Immature natural killer cell (primary cell): ENCODE measurements at places on chromosomes 1 and 21. TPM values are rescaled to one million over a fixed set of nuclear protein-coding genes. Genes with fewer than 3 reads are reported as not detected.

ATAD3C gene
- 4.0 TPM for polyA plus RNA-seq

DNA sequence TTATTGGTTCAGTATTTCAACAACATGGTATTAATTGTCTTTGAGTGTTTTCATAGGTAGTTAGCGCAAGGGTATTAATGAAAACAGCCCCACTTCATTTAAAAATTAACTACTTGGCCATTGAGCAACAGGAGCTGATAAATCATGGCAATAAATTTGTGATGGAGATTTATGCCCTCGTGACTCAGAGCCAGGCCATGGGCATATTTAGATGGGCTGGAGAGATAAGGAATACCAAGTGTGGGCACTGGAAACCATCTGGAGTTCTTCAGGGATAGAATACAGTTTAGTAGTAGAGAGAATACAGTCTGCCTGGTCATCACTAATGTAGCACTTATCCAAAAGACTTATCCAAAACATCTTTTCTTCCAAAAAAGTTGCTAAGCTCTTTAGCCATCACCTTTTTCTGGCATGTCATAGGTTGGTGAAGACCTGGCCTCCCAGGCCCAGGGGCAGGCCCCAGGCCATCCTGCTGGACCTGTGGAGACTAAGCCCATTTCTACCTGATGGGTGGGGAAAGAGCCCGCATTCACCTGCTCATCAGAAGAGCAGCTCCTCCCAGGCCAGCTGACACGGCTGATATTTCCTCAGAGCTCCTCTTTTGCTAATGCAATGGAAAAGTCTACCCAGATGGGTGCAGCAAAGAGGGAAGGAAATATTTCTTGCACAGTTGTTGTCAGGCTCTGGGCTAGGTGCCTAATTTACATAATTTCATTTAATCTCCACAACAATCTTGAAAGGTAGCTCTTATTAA lies 238.0 kb downstream of the TM2D1 start:
- H3K36me3 ChIP-seq: no peaks in the 10 kb centered on the region
- H3K4me1 ChIP-seq: no peaks in the 10 kb centered on the region
- H3K4me3 ChIP-seq: no peak overlapping the region
- H3K27me3 ChIP-seq: no peaks in the 10 kb centered on the region
- DNase-seq: no peak
- no peak overlapping the region for H3K27ac ChIP-seq

GRCh38 chr21:38833117-38833516 lies 27.4 kb downstream of the ETS2 start:
- H3K4me3 ChIP-seq: no peak overlapping the region
- peaks cover 9% of the 10 kb centered on the region for H3K4me1 ChIP-seq
- no peak for DNase-seq
- no peak overlapping the region for H3K27ac ChIP-seq

GRCh38 chr1:55052221-55053142 lies 13.1 kb downstream of the PCSK9 start:
- no peaks in the 10 kb centered on the region for H3K36me3 ChIP-seq
- H3K4me1 ChIP-seq: no peaks in the 10 kb centered on the region
- no peak overlapping the region for H3K4me3 ChIP-seq
- no peaks in the 10 kb centered on the region for H3K27me3 ChIP-seq
- DNase-seq: no peak

DNA sequence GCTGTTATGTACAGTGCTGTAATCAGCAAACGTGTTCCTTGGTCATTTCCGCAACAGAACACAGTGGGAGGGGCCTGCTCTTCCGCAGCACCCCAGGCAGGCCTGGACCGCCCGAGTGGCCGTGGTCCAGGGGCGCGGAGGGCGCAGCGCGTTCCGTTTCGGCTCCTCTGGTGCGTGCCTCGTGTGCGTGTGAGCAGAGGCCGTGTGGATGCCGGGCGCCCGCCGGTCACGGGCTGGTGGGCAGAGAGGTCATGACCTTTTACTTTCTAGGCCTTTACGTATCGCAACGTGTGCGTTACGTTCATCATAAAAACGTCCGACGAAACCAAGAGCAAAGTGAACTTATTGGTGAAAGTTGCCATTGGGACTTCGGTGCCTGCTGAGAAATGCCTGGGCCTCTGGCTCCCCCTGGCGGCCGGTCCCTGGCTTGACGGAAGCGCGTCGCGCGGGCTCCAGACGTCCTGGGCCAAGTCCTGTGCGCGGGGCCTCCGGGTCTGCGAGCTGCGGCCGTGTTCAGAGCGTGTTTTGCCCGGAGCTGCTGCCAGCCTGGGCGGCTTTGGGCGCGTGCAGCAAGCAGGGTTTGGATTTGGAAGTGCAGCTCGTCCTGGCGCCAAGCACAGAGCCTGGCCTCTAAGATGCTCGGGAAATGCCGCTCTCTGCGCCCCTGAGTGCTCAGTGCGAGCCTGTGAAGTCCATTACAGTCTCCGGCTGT lies 34.4 kb downstream of the COL18A1 start:
- DNase-seq: peak; percentile 78
- H3K36me3 ChIP-seq: no peaks in the 10 kb centered on the region
- H3K27me3 ChIP-seq: peaks cover 2% of the 10 kb centered on the region
- H3K4me1 ChIP-seq: peaks cover 4% of the 10 kb centered on the region
- peak overlapping the region; percentile 74 for H3K27ac ChIP-seq

GRCh38 chr1:100461222-100461621 lies 76.7 kb upstream of the GPR88 start:
- peaks cover 27% of the 10 kb centered on the region for H3K4me1 ChIP-seq
- H3K4me3 ChIP-seq: no peak overlapping the region
- H3K36me3 ChIP-seq: no peaks in the 10 kb centered on the region

RGS13 gene
- polyA plus RNA-seq: 0.16 TPM

- H3K27me3 ChIP-seq: peaks cover 3% of the 10 kb centered on the region
- no peak for DNase-seq
- H3K4me3 ChIP-seq: no peak overlapping the region
- H3K27ac ChIP-seq: no peak overlapping the region
- no peaks in the 10 kb centered on the region for H3K4me1 ChIP-seq
These were observed 121.0 kb upstream of the TSPAN2 start for GRCh38 chr1:115210302-115210711.

CFAP410 gene
- polyA plus RNA-seq: 30.0 TPM

OR14A2 gene
- polyA plus RNA-seq: not detected

DNA sequence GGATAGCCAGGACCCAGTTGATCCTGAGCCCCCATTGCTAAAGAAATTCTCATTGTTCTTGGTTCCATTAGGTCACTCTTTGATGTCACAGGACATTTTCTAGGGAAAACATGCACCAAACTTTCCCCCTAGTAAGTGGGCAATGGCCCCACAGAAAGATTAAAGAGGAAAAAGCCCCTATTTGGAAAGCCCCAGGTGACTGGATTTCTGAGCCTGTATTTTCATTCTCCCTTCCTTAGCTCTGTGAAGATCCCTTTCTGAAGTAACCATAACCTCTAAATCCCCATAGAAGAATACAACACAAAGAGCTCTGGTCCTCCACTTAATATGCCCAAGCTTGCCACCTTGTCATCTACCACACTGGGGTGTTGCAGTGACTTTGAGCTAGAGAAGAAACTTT lies 232.3 kb upstream of the FGGY start:
- H3K4me3 ChIP-seq: no peak overlapping the region
- no peaks in the 10 kb centered on the region for H3K27me3 ChIP-seq

DNA sequence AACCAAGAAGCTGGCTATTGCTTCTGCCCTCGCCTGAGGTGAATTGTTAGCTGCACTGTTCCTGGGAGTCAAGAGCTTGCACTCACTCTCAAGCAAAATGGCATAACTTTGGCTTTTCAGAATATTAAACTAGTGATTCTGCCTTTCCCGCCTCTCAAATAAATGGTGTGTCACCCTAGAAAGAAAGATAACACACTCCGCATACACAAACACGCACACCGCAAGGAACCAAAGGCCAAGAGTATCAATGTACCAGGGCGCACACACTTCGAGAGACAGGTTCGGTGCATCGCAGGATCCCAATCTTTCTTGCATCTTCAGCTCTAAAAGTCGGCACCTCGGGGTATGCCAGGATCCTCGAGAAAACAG lies 470 bp upstream of the RTCA start:
- peaks cover 46% of the 10 kb centered on the region for H3K4me1 ChIP-seq
- DNase-seq: no peak
- H3K27me3 ChIP-seq: peaks cover 13% of the 10 kb centered on the region
- peak overlapping the region; percentile 100 for H3K4me3 ChIP-seq
- peaks cover 27% of the 10 kb centered on the region for H3K36me3 ChIP-seq

CASZ1 gene
- polyA plus RNA-seq: 6.5 TPM

DNA sequence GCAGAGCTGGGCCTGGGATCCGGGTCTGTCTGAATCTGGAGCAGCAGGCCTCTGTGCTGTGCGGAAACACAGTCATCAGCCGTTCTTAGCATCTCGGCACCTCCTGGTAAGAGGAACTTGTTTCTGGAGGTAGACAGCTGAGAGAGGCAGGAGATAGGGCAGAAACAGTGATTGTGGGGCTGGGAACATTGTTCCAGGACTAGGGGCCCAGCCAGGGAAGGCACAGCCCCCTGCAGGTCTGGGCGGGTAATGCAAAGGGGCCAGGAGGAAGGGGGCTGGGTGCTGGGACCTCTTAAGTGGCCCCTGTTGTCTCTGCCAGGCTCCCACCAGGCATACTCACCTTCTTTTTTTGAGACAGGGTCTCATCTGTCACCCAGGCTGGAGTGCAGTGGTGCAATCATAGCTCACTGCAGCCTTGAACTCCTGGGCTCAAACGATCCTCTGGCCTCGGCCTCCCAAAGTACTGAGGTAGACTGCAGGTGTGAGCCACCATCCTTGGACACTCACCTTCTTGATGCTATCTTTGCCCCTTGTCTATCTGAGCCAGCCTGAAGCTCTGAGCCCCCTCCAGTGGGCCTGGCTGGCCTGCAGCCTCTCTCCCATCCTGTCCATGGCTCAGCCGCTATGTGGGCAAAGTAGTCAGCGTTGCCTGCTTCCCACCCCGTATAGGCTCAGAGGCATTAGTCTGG lies 134.3 kb upstream of the ZBTB40 start:
- no peak for DNase-seq
- no peaks in the 10 kb centered on the region for H3K4me1 ChIP-seq
- H3K27ac ChIP-seq: no peak overlapping the region
- H3K36me3 ChIP-seq: no peaks in the 10 kb centered on the region
- H3K4me3 ChIP-seq: no peak overlapping the region

- H3K4me3 ChIP-seq: no peak overlapping the region
- peaks cover 2% of the 10 kb centered on the region for H3K27me3 ChIP-seq
- no peak for DNase-seq
- H3K36me3 ChIP-seq: no peaks in the 10 kb centered on the region
- H3K4me1 ChIP-seq: no peaks in the 10 kb centered on the region
These were observed 109.9 kb downstream of the LYPLAL1 start for GRCh38 chr1:219283541-219283940.

- no peak for DNase-seq
- H3K27ac ChIP-seq: no peak overlapping the region
- no peaks in the 10 kb centered on the region for H3K36me3 ChIP-seq
- H3K27me3 ChIP-seq: no peaks in the 10 kb centered on the region
- no peak overlapping the region for H3K4me3 ChIP-seq
These were observed 17.8 kb upstream of the PPP2R5A start for GRCh38 chr1:212267460-212267859.

DNA sequence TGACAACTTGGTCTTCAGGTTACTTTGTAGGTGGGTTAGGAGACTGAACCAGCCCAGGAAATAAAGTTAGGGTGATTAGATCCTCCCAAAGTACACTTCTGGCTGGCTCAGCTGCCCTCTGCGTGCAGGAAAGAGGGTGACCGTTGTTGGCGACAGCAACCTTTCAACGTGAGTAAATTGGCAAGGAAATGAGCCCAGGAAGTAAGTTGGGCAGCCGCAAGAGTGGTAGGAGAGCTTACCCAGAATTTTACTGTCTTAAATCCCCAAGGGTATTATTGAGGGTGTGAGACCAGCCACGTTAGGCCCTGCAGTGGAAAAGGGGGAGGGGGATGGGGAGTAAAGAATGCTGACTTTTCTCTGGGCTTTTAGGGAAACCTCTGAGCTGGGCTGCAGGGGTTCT lies 1.6 kb downstream of the TENT5C start:
- H3K36me3 ChIP-seq: peaks cover 4% of the 10 kb centered on the region
- H3K4me3 ChIP-seq: peak overlapping the region; percentile 98
- H3K27me3 ChIP-seq: peaks cover 32% of the 10 kb centered on the region
- peaks cover 66% of the 10 kb centered on the region for H3K4me1 ChIP-seq
- DNase-seq: peak; percentile 82

SKI gene
- polyA plus RNA-seq: 1.0 TPM

DUSP10 gene
- 25.6 TPM for polyA plus RNA-seq

- no peaks in the 10 kb centered on the region for H3K4me1 ChIP-seq
- H3K27me3 ChIP-seq: peaks cover 5% of the 10 kb centered on the region
- H3K4me3 ChIP-seq: no peak overlapping the region
- H3K27ac ChIP-seq: no peak overlapping the region
These were observed 5.9 kb downstream of the KRTAP10-1 start for GRCh38 chr21:44533891-44534627.

- no peak for DNase-seq
- no peaks in the 10 kb centered on the region for H3K36me3 ChIP-seq
- no peak overlapping the region for H3K27ac ChIP-seq
- peaks cover 10% of the 10 kb centered on the region for H3K4me1 ChIP-seq
These were observed 1.7 kb upstream of the MYOM3 start for GRCh38 chr1:24113641-24114033.

DNA sequence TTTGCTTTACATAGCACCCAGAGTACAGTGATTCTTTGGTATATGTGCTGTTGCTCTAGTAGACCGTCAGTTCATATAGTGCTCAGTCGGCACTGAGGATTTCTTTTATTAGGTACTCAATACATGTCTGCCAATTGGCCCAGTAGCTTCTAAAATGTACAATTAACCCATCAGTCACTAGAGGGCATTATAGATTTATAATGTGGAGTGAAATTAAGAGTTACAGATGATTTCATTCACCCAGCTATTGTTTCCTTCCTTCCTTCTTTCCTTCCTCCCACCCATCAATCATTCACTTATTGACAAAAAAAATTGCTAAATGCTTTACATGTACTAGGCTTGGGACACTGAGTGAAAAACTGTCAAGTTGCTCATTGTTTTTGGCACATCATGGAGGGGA lies 263.6 kb upstream of the USP24 start:
- no peaks in the 10 kb centered on the region for H3K36me3 ChIP-seq
- no peaks in the 10 kb centered on the region for H3K4me1 ChIP-seq
- H3K27me3 ChIP-seq: no peaks in the 10 kb centered on the region

- H3K27ac ChIP-seq: no peak overlapping the region
- no peak for DNase-seq
- peaks cover 7% of the 10 kb centered on the region for H3K27me3 ChIP-seq
- H3K36me3 ChIP-seq: no peaks in the 10 kb centered on the region
- H3K4me1 ChIP-seq: no peaks in the 10 kb centered on the region
These were observed 112.7 kb downstream of the CLIC6 start for GRCh38 chr21:34781526-34781925.

- H3K4me1 ChIP-seq: peaks cover 20% of the 10 kb centered on the region
- H3K4me3 ChIP-seq: no peak overlapping the region
- peaks cover 3% of the 10 kb centered on the region for H3K36me3 ChIP-seq
- H3K27me3 ChIP-seq: peaks cover 6% of the 10 kb centered on the region
These were observed 10.7 kb downstream of the LRRC47 start for GRCh38 chr1:3785456-3786157.
